H1 (cell line): ENCODE measurements at places on chromosomes 12 and 14.

- no peak for DNase-seq
These were observed at the start of gene SYT1 for GRCh38 chr12:78864403-78864869. SYT1 (plus strand) TSS chr12:78864774.

DNA sequence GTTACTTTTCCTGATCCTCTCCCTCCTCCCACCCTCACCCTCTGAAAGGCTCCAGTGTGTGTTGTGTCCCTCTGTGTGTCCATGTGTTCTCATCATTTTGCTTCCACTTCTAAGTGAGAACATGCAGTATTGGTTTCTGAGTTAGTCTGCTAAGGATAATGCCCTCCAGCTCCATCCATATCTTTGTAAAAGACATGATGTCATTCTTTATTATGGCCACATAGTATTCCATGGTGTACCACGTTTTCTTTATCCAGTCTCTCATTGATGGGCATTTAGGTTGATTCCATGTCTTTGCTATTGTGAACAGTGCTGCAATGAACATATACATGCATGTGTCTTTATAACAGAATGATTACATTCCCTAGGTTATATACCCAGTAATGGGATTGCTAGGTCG lies 51.9 kb upstream of the BBS10 start:
- no peak for DNase-seq

GRCh38 chr14:70098250-70098809 lies 90.4 kb downstream of the SLC8A3 start:
- no peak for DNase-seq

DNA sequence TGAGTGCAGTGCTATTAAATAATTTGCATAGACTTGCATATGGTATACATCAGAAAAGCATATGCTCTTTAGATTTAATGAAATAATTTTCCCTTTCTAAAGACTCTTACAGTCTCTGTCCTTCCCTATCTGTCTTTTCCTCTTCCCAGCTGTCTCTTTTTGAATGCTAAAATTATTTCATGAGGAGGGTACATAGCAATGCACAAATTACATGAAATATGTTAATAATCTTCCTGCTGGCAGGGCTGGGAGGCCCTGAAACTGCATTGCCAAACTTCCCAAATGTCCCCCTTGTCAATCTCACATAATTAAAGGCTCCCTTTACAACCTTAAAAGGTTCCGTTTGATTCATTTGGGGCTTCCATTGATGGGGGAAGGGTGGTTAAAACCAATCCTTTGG lies 22.2 kb downstream of the LLPH start:
- no peak for DNase-seq

GRCh38 chr12:113385282-113385882 lies 18.3 kb downstream of the SDS start:
- no peak for DNase-seq

- DNase-seq = no peak
These were observed 2.5 kb downstream of the PPP1R12A start for GRCh38 chr12:79932357-79932756.

DNA sequence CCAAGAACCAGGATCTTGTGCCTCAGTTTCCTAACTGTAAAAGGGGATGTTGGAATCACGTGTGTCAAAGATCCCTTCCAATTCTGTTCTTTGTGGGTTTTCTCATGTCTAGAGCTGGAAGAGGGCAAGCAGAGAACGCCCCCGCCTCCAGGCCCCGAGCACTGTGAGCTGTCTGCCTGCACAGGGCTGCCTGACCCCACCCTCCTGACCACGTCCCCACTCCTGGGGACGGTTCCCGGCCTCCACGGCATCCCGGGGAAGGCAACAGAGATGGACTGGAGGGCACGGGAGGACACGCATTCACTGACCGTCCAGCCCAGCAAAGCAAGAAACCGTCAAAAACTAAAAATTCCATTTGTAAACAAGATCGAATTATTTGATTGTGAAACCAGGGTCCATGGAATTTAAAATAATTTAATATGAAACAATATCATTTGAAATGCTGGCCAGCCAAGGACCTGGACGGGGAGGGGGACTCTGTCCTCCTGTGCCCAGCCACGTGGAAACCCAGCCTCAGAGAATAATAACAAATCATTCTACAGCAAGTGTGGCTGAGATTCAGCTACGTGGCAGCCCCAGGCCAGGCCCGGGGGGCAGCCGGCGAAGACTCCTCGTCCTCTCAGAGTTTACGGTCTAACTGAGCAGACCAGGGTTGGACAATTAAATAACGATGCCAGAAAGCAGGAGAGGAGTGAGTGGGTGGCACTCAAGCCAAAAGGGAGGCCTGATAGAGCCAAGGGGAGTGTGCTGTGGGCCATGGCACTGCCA lies 87.3 kb upstream of the DIO3 start:
- no peak for DNase-seq

GRCh38 chr12:81692008-81692407 lies 67.1 kb downstream of the PPFIA2 start:
- DNase-seq = no peak
